ENCODE measurements at places on chromosomes 4 and X. TPM values are rescaled to one million over a fixed set of nuclear protein-coding genes. Genes with fewer than 3 reads are reported as not detected.

LRCH2 gene
- not detected for total RNA-seq

SASH3 gene
- 248 TPM for total RNA-seq

CT45A2 gene
- total RNA-seq, result not detected

SPANXB1 gene
- not detected for total RNA-seq

CORIN gene
- total RNA-seq, result not detected

SPATA18 gene
- total RNA-seq, result 0.53 TPM

CXCL3 gene
- not detected for total RNA-seq

DDIT4L gene
- total RNA-seq, result 0.58 TPM

FAM47A gene
- total RNA-seq, result not detected

NCBP2L gene
- total RNA-seq, result not detected

PLK4 gene
- 60.1 TPM for total RNA-seq

BRS3 gene
- not detected for total RNA-seq

SOWAHB gene
- not detected for total RNA-seq

NUDT11 gene
- 1.5 TPM for total RNA-seq

STK26 gene
- total RNA-seq, result 49.7 TPM

SLC9B1 gene
- total RNA-seq, result 1.2 TPM

CLCN4 gene
- total RNA-seq, result 0.16 TPM

GAGE2A gene
- total RNA-seq, result not detected

ARL9 gene
- total RNA-seq, result 0.55 TPM

RCHY1 gene
- total RNA-seq, result 28.5 TPM

TMEM47 gene
- total RNA-seq, result not detected

ARX gene
- not detected for total RNA-seq

PDLIM3 gene
- total RNA-seq, result not detected

BST1 gene
- 0.70 TPM for total RNA-seq

POU4F2 gene
- total RNA-seq, result not detected

ANXA3 gene
- total RNA-seq, result 7.4 TPM

PNMA5 gene
- 0.15 TPM for total RNA-seq

ETDA gene
- not detected for total RNA-seq

SMIM31 gene
- total RNA-seq, result not detected

VCX2 gene
- not detected for total RNA-seq

LDB2 gene
- not detected for total RNA-seq

ADAMTS3 gene
- not detected for total RNA-seq

FAM13A gene
- total RNA-seq, result 1.8 TPM

FGG gene
- total RNA-seq, result not detected

RRH gene
- total RNA-seq, result 0.19 TPM

SHROOM4 gene
- not detected for total RNA-seq

MAP3K15 gene
- 0.21 TPM for total RNA-seq
